ENCODE measurements at places on chromosomes 12 and 14.

DNA sequence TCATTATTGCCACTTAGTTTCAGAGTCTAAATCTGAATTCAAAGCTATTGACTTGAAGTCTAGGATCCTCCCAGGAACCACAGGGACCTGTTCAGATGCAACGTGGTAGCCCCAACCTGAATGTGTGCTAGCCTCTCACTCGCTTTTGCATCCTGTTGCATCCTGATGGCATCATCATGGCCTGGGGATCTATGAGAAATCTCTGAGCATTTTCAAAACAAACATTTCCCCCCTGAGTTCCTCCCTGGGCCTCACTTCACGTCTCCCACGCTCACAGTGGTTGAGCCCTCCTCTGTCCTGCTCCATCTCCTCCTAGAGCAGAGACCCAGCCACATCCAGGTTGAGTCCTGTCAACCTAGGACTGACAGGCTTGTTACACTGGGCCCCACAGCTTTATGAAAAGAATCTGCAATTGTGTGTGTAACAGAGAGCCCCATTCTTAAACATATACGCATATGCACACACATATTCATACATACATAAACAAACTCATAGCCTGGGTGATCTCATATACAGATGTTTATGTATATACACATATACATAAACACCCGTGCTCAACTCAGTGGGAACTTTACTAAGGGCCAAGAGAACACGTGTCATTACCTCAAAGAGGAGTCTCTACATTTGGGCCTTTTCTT is 5.4 kb upstream of the KRT72 start:
- no peak for DNase-seq

GRCh38 chr12:90883456-90883855 is 71.5 kb downstream of the CCER1 start:
- DNase-seq, result no peak

DNA sequence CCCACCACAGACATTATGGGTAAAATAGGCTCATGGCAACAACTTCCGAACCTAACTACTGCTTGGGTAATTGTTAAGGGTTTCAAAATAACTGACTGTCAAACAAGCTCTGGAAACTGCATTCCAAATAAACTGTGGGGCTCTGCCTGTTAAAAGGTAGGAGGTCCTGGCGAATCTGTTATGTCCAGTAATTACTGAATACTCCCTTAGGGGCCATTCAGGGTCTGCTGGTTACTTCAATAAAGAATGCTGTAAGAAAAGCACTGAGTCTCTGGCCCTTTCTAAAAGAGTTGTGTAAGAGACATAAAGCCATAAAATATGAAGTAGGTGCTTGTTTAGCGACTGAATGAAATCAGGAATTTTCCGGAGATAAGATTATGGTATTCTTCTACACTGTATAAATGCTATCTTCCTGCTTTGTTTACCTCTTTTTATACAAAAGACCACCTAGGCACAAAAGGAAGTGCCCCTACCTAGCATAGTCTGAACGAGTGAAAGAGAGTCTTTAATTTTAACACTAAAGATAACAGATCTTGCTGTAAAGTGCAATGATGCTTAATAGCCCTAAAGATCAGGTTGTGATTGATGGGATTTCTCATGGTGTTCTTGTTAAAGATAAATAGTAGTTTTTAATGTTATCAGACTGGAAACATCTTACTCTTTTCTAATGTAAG is 127.8 kb downstream of the FBXL14 start:
- DNase-seq, result no peak

DNA sequence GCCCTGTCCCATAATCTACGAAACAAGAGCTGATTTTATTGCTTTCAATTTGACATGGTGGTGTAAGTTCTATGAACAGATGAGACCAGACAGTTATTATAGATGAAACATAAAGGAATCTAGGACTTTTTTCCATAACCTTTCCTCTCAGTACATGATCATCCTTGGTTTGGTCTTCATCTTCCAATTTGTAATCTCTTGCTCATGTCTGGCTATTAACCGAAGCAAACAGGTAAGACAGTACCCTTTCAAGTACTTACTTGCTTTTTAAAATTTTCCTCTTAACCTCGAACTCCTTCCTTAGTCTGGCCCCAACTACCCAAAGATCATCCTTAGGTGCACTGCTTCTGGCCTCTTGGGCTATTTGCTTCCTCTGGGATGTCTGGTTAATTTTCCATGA is 1.2 kb downstream of the TSPAN31 start:
- DNase-seq, result no peak

DNA sequence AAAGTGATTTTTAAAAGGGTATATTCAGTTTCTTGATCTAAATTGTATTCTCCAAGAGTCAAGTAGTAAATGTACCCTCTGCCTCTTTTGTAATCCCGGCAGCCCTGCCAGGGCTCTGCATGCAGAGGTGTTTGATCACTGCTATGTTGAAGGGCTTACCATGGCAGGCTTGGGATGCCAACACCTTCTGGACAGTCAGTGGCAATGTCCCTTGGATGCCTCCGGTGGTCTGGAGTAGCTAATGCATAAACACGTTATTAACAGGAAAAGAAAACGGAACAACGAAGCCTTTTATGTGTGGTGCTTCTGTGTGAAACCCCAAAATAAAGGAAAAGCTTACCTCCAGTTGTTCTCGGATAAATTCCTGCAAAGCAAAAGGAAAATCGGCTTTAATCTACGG is 19.9 kb downstream of the EIF2B2 start:
- no peak for DNase-seq

DNA sequence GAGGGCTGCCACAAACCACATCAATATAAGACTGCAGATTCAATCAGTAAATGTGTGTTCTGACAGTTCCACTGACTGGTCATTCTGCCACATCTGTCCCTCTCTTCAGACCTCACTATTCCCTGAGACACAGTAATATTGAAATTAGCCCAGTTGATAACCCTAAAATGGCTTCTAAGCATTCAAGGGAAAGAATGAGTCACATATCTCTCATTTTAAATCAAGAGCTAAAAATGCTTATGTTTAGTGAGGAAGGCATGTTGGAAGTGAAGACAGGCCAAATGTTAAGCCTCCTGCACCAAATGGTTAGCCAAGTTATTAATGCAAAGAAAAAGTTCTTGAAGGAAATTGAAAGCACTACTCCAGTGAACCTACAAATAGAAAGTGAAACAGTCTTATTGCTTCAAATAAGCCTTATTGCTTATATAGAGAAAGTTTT is 24.5 kb upstream of the KIF21A start:
- no peak for DNase-seq

GRCh38 chr12:19462406-19462805 is 23.1 kb downstream of the AEBP2 start:
- peak; percentile 47 for DNase-seq

- DNase-seq, result no peak
Observed at GRCh38 chr12:16148938-16149337, 128.5 kb downstream of the SLC15A5 start.

DNA sequence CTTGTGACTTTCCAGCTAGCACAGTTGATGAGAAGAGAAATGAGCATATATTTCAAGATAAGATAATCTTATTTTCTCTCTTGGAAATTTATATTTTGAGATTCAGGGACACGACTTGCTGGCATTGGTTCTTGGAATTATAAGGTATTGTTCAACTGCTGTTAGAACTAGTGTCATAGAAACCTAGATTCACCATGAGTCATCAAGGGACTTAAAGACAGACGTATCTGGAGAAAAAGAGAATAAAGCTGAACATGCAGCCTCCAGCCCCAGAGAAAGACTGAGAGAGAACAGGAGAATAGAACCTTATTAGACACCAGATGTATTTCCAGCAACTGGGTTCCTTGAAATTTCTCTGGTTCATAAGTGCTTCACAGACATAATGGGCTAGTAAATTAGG is 194.4 kb upstream of the PPFIA2 start:
- no peak for DNase-seq

DNA sequence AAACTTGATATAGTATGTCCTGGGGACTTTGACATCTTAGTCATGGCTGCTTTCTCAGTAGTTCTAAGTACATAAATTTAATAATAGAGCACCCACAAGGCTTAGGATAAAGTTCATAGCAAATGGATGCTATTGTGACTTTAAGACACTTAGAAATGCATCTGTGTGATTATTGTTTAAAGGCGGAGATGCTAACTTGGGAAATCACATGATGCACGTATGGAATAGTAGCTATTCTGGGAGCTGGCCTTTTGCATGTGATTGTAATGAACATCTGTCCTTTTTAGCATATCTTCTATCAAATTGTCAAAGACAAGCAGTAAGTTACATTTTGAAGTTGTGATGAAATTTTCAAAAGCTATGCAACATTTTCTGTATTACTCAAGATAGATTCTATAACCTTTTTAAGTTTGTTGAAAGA is 46.7 kb upstream of the ATP2A2 start:
- DNase-seq, result no peak

DNA sequence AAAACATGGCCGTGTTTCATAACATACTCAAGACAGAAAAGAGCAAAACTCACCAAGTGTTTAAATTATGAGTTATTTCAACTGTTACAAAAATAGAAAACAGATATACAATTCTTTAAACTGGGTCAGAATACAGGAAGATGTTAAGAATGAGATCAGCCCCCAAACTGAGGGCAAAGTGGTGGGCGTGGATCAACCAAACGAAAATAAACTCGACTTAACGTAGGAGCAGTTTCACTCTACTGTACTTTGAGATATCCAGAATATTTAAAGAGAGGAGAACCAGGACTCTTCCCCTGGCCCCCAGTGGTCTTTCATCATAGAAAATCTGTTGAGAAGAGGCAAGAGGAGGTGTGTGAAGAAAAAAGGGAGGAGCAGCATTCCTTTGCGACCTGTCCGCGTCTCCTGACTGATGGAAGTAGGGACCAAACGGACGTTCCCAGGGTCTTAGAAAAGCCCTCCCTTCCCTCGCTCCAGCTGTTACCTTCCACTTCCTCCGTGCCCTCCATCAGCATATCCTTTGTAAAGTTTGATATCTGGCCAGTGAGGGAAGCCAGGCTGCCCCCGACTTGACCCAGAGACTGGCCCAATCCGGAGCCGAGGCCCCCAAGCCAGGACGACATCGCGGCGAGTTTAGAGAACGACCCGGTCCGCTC is 668 bp downstream of the TRIP11 start:
- peak; percentile 66 for DNase-seq

DNA sequence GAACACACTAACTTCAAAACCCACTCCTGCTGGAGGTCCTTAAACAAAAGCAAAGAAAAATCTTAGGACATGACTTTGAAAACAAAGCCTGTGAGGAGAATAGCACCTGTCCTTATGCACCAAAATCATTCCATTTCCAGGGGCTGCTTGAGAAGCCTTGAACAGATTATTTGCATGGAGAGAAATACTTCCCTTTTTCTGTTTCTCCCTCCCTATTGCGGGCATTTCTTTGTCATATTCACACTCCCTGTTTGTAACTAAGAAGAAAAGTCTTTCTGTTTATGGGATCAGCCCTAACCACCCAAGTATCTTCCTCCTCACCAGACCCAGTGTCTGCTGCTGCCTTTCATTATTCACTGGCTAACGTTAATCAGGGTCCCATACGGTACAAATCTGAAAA is 218.8 kb downstream of the DPF3 start:
- DNase-seq, result no peak

DNA sequence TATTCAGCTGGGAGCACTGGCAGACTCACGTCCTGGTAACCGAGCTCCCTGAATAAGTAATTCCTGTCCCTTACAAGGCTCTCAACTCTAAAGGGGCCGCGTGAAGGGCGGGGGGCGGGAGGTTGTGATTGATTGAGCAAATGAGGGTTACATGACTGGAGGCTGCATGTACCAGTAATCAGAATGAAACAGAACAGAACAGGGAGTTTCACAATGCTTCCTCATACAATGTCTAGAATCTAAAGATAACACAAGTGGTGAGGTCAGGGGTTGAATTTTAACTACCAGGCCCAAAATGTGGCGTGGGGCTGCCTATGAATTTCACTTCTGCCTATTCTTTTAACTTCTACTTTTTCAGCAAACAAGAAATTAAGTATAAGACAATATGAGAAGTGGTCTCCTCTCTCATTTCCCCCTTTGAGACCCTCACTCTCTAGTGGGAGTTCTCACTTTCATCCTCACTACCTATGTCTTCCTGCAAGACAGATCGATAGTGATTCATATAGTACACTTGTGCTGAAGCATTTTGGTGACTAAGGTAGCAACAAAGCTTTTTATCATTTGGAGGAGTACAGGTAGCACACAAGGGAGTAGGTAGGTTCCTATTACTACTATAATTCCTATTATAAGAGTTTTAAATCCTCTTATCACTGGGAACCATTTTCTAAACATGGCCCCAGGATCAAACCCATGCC is 239.8 kb downstream of the KTN1 start:
- DNase-seq, result no peak

DNA sequence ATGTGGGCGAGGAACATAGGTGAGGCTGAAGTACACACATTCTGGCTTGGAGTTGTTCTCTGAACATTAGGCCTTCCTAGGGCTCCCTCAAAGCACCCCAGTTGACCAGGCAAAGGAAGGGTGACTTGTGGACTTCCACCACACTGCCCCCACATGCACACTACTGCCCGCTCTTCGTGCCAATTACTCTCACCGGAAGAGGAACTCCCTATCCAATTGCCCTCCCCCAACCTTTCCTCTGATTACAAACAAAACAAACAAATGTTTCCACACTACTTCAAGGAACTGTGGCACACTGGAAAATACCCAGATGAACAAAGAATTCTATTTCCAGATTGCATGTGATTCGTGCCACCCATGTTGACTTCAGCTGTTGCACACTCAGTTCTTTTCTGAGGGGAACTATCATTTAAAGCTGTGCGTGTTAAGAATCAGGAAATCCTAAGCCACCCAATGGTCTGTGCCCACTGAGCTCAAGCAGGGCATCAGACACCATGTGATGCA is 139.3 kb downstream of the SSPN start:
- DNase-seq, result no peak

DNA sequence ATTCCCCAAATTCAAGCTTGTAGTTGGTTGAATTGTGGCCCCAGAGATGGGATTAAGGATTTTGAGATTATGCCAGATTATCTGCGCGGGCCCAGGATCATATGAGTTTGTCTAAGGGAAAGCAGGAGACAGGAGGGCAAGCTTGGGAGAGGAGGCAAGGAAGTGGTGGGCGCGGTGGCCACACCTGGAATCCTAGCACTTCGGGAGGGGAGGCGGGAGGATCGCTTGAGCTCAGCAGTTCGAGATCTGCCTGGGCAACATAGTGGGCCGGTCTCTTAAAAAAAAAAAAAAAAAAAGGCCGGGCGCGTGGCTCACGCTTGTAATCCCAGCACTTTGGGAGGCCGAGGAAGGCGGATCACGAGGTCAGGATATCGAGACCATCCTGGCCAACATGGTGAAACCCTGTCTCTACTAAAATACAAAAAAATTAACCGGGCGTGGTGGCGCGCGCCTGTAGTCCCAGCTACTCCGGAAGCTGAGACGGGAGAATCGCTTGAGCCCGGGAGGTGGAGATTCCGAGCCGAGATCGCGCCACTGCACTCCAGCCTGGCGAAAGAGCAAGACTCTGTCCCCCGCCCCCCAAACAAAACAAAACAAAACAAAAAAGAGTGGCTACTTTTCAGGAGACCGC is 881 bp upstream of the PUS1 start:
- DNase-seq, result no peak

- no peak for DNase-seq
Observed at GRCh38 chr12:30329281-30329680, 366.4 kb downstream of the IPO8 start.

All from NCI-H2227 treated with DMSO at 0.1 percent for 48 hours (cell line).